ENCODE measurements at places on chromosomes 5 and 9.

GRCh38 chr9:70616228-70616990 is 202.0 kb upstream of the KLF9 start:
- no peak for DNase-seq

- DNase-seq, result no peak
These were observed 236.5 kb downstream of the DRD1 start for GRCh38 chr5:175207321-175208040.

DNA sequence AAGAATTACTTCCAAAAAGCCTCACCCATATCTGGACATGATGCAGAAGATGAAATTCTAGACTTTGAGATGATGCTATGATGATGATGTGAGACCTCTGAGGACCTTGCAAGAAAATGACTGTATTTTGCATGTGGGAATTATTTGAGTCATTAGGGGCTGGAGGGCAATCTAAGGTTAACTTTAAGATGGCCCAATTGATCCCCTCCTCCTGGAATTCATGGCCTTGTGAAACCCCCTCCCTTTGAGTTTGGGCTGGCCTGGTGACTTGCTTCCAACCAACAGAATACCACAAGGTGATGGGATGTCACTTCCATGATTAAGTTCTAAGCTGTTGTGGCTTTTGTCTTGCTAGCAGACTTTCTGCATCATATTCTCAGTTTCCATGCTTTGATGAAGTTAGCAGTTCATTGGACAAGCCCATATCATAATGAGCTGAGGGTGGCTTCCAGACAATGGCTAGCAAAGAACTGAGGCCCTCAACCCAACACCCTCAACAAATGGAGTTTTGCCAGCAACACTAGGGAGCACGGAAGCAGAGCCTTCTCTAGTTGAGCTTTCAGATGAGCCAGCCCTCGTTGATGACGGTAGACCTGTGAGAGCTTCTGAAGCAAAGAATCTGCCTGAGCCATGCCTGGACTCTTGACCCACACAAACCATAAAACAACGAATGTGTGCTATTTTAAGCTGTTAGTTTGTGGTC is 7.4 kb upstream of the AMACR start:
- no peak for DNase-seq

DNA sequence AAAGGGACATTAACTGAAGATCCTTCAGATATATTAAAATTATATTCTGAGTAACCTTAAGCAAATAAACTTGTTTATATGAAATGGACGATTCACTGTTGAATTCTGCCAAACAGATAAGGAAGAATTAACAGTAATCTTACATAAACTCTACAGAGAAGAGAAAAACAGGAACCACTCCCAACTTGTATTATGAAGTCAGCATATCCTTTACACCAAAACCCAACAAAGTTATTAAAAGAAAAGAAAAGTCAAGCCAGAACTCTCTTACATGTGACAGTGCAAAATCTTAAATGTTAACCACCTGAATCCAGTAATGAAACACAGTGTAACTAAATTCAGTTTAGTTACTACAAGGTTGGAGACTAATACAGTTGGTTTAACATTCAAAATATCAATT is 185.8 kb downstream of the DEPDC1B start:
- DNase-seq, result no peak

- no peak for DNase-seq
These were observed 3.7 kb upstream of the GRIA1 start for GRCh38 chr5:153486771-153487170.

- DNase-seq, result no peak
These were observed 37.9 kb downstream of the SLC27A6 start for GRCh38 chr5:129003232-129003631.

GRCh38 chr5:139788294-139788910 is 7.2 kb upstream of the PSD2 start:
- peak; percentile 55 for DNase-seq

All from lower lobe of right lung (tissue), 2 donors.